ENCODE measurements at places on chromosomes 1 and 21.

GRCh38 chr1:225424562-225425200 lies 3.2 kb downstream of the LBR start:
- DNase-seq = no peak

GRCh38 chr1:186772228-186772627 lies 56.5 kb upstream of the PLA2G4A start:
- no peak for DNase-seq

DNA sequence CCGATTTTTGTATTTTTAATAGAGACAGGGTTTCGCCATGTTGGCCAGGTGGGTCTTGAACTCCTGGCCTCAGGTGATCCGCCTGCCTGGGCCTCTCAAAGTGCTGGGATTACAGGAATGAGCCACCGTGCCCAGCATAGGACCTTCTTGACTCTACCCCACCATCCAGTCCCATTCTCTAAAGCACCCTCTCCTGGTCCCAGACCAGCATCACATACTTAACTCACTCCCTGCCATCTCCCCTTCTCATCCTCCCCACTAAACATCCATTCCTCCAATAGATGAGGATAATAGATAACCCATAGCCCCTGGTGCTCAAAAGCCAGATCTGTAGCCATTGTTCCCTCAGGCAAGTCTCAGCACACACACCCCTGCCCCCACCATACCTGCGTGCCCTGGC lies 2.1 kb downstream of the ENTREP3 start:
- no peak for DNase-seq

GRCh38 chr1:160862203-160863060 lies at the start of gene CD244:
CD244 (minus strand) TSS chr1:160862887; CDS start chr1:160862677, 210 bp downstream.
- DNase-seq = peak; percentile 44

GRCh38 chr1:35269201-35269988 lies 886 bp downstream of the ZMYM4 start:
- no peak for DNase-seq

DNA sequence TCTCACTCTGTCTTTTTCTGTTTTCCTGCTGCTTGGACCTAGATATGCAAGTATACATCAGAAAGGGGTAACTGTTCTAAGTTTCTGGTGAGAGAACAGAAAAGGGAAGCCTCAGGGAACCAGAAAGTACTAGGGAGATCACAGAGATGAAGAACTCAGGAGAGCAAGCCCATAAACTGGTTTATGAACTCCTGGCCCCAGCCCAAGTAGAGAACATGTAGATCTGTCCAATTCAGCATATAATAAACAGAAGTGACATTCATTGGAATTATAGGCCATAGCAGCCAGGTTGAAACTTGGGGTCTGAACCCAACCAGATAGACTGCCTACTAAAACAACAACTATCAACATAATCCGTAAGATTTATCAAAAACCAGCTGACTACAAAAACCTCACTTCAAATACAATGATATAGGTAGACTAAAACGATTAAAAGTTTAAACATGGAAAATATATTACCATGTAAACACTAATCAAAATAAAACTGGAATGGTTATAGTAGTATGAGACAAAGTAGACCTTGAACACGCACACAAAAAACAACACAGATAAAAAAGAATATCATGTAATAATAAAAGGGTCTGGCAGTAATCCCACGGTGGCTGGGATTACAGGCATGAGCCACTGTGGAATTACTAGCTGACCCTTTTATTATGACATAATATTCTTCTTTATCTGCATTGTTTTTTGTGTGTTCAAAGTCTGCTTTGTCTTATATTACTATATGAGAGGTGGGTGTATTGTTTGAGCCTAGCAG lies 65.0 kb downstream of the ZSWIM5 start:
- DNase-seq = no peak

Data from hematopoietic multipotent progenitor cell treated with erythropoietin and hydrocortisone succinate and interleukin-3 and kit ligand, for 15 days (in vitro differentiated cells).